Fibroblast of lung (primary cell): ENCODE measurements at places on chromosomes 5 and 9.
A peak's percentile ranks its signal among the peaks of the same experiment; 100 is the strongest.

DNA sequence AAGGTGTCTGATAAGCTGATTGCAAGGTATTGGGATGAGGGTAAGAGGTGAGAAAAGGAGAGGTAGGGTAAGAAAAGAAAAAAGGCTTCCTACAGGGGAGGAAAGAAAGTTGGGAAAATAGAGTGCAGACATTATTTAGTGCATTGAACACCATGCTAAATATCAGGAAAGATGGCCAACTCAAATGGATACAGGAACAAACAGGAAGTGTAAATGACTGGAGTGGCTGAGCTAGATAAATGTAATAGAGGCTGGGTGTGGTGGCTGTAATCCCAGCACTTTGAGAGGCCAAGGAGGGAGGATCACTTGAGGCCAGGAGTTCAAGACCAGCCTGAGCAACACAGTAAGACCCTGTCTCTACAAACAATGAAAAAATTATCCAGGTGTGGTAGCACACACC is 32.2 kb downstream of the OTP start:
- DNase-seq, result no peak

DNA sequence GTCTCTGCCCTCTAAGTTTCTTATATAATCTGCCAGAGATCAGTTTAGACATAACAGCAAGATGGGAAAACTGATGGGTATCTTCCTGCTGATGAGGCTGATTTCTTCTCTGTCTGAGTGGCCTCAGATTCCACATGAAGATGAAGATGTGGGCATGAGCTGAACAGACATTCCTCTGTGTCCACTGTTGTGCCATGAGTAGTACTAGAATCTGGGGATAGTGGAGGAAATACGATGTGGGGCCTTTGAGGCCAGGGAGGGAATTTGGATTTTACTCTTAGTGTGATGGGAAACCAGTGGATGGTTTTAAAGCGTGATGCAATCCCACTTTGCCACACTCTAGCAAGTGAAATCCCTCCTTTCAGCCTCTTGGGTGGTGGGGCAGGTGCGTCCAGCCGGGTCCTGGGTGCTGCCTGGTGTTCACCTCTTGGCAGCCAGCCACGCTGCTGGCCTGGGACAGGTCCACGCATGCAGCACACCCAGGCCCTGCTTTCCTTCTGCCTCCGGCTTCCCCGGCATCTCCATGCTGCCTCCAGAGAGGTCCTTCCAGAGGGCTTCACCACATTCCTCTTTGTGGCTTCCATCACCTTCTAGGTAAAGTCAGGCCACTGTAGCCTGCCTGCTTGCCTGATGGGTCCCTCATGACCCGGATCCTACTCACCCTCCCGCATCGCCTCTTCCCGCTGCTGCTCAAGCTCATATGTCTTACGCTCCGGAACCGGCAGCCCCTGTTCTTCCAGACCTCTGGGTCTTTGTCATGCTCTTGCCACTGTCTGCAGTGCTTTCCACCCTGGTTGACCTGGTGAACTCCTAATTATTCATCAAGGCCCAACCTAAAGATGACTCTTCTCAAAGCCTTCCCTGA is 28.1 kb upstream of the SH3PXD2B start:
- DNase-seq, result no peak

DNA sequence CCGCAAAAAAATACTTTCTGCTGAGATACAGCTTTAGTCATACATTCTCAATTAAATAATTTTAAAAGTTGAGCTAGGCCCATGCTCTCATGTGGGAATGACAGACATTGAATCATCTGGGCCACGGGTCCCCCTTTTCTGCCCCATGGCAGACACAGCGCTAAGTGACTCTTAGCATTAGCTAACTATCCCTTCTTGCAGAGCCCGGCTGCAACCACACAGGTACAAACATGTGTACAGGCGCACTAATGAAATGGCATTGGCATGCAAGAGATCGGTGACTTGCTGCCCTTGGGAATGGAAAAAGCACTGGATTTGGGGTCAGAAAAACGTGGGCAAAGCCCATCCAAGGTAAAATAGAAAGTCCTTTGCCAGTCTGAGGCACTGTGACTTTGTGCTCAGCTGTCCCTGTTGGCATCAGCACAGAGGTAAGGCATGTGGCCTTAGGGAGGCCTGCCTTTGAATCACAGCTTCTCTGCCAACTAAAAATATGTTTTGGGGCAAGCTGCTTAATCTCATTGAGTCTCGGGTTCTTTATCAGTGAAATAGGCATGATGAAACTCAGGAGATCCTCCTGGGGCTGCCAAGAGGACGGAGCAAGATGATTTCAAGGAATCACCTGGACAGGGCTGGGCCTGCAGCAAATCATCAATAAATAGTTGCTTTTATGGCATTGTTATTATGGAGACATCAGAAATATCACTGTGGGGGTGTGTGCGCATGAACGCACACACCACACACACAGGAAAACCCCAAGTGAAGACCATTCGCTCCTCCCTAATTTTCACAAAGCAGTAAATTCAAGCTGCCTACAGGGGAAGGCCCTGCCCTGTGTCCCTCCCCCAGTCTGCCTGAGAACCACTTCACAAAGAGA is 54.2 kb downstream of the WHRN start:
- DNase-seq, result no peak

GRCh38 chr5:103785569-103785968 is 223.0 kb upstream of the NUDT12 start:
- DNase-seq, result peak; percentile 74

DNA sequence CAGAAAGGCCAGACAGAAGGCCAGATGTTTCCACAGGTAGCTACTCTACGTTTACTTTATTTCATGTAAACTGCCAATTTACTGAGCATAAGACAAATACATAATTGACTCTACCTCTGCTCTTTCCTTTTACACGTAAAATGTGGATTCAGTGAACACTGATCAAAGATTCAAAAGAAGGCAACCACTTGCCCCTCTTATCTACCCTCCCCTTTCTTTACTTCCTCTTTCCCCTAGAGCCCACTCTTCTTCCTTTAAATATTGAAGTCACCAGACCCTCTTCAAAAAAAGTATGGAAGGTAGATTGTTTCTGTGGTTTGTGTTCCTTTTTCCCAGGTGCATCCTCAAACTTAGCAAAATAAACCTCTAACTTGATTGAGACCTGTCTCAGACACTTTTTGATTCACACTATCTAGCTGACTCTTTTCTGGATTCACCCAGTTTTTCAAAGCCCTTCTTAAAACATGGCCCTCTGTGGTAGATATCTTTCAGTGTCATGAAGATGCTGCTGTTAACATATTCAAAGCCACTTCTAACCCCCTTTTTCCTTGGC is 6.7 kb downstream of the FAM114A2 start:
- no peak for DNase-seq

- no peak for DNase-seq
Observed at GRCh38 chr9:128383791-128384190, 12.6 kb downstream of the URM1 start.

DNA sequence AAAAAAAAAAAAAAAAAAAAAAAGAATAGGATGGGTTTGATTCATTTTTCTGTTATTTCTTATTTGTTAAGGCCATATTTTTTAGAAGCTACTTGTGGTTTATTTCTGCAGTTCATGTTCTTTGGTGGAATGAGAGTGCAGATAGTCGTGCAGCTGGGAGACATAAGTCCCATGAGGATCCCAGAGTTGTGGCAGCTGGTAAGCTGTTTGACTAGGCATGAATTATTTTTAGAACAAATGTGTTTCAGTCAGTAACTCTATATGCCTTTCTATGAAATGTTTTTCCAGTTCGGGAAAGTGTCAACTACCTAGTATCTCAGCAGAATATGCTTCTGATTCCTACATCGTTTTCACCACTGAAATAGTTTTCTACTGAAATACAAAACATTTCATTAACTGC is 5.0 kb upstream of the NIPSNAP3B start:
- DNase-seq, result no peak

GRCh38 chr9:138066049-138066448 is 188.5 kb downstream of the CACNA1B start:
- no peak for DNase-seq

- DNase-seq, result no peak
Observed at GRCh38 chr5:68928617-68929302, 165.1 kb upstream of the SLC30A5 start.

- DNase-seq, result no peak
Observed at GRCh38 chr5:75048457-75048953, 3.9 kb downstream of the GCNT4 start.

DNA sequence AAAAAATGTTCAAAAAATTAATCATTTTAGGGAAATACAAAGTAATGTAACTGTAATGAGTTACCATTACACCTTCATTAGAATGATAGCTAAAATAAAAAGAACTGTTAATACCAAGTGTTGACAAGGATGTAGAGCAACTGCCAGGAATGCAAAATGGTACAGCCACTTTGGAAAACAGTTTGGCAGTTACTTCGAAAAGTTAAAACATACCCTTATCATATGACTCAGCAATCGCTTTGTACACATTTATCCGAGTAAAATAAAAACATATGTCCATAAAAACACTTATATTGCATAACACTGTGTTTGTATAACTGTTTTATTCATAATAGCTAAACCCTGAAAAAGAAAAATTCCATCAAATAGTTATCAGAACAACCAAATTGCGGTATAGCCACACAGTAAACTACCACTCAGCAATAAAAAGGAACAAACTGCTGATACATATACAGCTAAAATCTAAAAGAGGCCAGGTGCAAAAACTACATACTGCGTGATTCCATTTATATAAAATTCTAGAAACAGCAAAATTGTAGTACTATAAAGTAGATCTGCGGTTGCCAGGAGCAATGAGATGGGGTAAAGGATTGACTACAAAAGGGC is 61.7 kb downstream of the RFX3 start:
- no peak for DNase-seq

- no peak for DNase-seq
Observed at GRCh38 chr5:157205708-157206107, 25.1 kb downstream of the ITK start.

GRCh38 chr5:37668524-37669047 is 171.3 kb downstream of the GDNF start:
- peak; percentile 100 for DNase-seq

DNA sequence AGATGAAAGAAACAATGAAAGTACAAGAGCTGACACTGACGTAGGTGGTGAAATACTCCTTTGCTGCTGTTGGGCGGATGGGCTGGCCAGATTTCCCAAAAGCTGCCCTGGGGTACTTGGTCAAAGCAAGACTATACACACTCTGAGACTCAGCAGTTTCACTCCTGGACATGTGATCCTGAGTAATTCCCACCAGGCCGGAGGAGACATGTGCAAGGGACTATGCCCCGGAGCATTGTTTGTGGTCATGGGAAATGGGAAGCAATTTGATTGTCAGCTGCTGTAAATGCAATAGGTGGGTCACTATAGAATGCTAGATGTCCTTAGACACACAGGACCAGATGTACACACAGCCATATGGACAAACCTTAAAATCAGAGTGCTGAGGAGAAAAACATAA is 116.1 kb downstream of the DCP2 start:
- no peak for DNase-seq

GRCh38 chr9:131562032-131562959 is 17.0 kb downstream of the PRRT1B start:
- DNase-seq, result no peak

DNA sequence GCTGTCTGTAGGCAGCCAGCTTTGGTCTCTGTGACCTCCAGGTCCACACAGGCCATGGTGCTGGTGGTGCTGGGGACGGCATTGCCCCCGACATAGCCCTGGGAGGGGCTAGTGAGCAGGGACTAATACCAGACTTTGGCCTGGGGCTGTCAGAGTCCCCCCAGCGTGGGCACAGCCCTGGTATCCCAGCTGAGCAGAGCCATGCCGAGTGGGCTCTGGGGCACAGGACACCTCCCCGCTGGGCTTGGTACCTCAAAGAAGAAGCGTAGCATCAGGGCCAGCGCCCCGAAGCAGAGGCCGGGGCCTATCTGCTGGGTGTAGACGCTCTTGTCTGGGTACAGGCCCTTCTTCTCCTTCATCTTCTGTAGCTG is 9.5 kb downstream of the MYMK start:
- DNase-seq, result no peak
